ENCODE measurements at places on chromosomes 4 and X.

GRCh38 chr4:125801373-125801772, 486.6 kb downstream of the FAT4 start:
- DNase-seq = no peak

DNA sequence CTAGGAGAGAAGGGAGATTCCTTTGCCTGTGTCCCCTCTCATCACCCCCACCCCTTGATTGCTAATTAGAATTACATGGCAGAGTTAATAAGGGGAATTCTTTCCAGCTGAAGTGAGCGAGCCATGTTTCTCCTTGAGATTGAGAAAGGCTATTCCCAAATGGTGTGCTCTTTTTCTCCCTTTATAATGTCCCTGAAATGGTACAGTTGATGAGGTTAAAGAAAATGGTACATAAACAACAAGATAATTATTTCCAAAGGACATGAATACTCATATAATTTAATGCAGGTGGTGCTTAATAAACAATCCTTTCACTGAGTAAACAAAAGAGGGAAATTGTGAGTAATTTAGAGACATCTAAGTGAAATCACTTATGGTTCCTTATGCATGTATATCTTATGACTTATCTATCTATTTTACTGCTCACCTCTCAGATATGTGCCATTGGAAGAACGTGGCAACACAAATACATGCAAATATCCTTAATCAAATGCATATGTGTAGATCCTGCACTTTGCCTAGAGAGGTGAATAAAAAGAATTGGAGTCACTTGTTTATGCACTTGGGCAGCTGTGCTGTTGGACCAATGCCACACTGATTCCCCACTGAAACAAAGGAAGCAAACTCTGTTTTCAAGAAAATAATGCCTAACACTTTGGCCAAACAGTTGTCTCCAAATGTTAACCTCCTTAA, 106.6 kb upstream of the WDR44 start:
- no peak for DNase-seq

- no peak for DNase-seq
Observed at GRCh38 chr4:73257651-73258435, 755 bp downstream of the ANKRD17 start.

DNA sequence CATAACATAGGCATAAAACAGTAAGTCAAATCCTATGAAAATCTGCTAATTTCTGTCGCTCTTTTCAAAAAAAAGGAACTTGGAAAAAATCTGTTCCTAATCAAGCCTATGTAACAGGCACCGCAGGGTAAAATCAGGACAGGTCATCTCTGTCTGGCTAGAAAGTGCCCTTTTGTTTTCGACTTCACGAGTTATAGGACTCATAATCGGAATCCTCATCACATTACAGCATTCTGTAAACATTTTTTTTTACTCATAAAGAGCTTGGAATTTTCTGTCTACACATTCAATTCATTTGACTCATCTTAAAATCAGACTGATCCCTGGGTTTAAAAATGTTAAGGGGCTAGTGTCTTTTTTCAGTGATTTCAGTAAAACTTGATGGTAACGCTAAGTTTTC, 181.7 kb upstream of the TBC1D9 start:
- no peak for DNase-seq

DNA sequence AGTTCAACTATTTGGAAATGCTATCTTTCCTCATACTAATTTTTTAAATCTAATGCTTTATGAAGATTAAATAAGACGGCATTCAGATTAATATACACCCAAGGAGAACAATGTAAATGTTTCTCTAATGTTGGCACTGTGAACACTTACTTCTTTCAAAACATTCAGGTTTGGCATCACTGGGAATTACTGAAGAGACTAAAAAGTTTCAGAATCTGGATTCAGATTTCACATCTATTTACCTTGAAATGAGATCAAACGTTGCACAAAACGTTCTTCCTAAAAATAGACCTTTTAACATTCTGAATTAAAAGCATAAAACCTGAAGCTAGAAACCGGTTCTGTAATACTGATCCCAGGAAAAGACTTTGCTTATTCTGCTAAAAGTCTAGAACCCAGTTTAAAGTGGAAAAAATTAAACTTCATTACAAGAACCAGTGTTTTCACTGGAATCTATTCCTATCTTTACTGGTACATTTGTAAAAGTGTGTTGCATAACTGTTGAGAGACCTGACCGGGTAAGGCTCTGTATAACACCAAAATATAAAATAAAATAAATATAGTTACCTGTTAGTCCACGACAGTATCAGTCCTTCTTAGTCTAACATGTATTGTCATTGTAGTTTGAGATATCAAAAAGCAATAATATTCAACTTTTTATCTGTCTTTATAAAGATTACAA, 117.4 kb upstream of the MAP9 start:
- no peak for DNase-seq

All from AG04450 (cell line).